SW 1271 (cell line): ENCODE measurements at places on chromosomes 7 and 10.

DNA sequence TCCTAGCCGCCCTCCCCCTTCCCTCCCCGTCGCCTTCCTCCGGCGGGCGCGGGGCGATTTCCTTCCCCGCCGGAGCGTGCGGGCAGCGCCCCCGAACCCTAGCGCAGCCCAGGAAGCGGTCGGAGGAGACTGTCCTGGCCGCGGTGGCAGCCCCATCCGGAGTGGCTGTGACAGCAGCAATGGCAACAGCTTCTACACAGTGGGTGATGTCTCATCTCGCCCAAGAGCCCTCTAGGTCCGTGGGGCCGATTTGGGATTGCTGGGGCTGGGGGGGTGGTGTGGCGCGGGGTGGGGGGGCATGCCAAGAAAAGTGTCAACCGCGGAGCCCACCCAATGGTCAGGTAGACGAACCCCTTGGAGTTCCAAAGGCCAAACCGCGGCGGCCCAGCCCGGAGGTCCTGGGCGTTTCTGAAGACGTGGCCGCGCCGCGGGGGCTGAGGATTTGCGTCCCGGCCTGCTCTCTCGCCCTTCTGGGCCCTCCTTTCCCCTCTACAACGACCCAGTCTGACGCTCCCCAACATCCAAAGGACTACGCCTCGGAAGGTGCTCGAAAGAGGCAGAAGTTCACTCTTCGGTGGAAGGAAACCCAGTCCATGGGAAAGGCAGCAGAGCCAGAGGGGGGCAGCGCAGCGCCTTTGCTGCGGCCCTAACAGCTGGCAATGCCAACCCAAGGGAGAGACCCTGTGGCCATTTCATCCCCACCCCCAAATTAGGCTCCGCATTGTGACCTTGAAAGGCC is 603 bp upstream of the TWIST1 start:
- no peak for DNase-seq

- DNase-seq: no peak
These were observed 23.2 kb downstream of the DPCD start for GRCh38 chr10:101611096-101611905.

- no peak for DNase-seq
These were observed 73.5 kb upstream of the VIPR2 start for GRCh38 chr7:159218170-159218569.

GRCh38 chr10:130747946-130748345 is 563.6 kb downstream of the TCERG1L start:
- no peak for DNase-seq
